AG04449 (cell line): ENCODE measurements at places on chromosomes 5 and 9.
A peak's percentile ranks its signal among the peaks of the same experiment; 100 is the strongest.

DNA sequence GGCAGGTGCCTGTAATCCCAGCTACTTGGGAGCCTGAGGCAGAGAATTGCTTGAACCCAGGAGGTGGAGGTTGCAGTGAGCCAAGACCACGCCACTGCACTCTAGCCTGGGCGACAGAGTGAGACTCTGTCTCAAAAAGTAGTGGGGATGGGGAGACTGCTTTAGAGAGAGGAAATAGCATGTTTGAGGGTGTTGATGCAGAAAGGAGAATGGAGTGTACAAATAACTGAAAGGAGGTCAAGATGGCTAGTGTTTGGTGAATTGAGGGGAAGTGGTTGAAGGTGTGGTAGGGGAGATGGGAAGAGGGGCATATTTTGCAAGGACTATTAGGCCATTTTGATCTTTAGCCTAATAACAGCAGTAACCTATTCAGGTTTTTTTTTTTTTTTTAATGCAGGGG lies 18.2 kb downstream of the TENT2 start:
- no peak for DNase-seq

- no peak for DNase-seq
Observed at GRCh38 chr5:160315968-160316367, 3.6 kb upstream of the CCNJL start.

DNA sequence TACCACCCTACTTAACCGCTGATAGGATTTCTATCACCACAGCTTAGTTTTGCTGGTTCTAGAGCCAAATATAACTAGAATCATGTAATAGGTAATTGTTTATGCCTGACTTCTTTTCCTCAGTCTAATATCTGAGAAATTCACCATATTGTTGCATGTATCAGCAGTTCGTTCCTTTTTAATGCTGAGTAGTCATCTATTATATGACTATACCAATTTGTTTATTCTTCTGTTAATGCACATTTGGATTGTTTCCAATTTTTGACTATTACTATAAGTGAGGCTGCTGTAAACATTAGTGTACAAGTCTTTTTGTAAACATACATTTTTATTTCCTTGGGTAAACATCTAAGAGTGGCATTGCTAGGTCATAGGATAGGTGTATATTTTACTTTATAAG lies 25.9 kb downstream of the CSNK1G3 start:
- no peak for DNase-seq

GRCh38 chr5:14261856-14262611 lies 118.9 kb downstream of the TRIO start:
- DNase-seq: no peak

DNA sequence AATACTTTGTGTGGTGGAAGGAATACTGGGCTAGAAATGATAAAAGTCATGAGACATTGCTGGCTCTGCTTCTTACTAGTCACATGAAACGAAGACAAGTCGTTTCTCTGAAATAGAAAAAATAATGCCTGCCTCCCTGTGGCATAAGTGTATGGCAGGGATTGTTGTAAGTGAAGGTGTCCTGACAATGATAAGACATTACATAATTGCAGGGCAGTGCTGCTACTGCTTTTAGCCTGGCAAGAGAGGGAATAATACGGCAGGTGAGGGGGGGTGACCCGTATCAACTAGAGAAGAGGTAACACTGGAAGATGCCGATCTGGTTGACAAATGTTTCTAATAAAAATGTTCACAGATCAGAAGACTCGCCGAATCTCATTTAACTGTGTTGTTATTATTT lies 314.3 kb downstream of the KIAA0825 start:
- no peak for DNase-seq

GRCh38 chr5:180669661-180670060 lies 20.3 kb upstream of the FLT4 start:
- no peak for DNase-seq

DNA sequence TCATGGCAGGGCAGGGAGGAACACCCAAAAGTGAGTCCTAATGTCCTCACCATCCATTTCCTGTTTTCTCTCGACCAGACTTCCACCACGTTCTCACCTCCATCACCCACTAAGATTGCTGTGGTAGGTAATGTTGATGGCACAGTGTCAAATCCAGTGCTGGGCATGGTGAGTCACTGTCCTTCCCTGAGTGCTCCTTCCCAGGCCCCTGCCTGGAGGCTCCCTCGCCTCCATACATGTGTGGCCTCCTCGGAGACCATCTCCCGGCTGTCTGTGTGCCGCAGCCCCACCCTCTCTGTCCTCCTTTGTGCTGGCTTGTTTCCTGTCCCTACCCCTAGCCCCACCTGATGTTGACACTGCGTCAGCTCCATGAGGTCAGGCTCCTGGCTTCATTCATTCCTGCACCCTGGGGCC lies 177.5 kb downstream of the SYK start:
- DNase-seq: no peak

GRCh38 chr9:91978740-91979414 lies 28.8 kb upstream of the ROR2 start:
- DNase-seq: peak; percentile 87

DNA sequence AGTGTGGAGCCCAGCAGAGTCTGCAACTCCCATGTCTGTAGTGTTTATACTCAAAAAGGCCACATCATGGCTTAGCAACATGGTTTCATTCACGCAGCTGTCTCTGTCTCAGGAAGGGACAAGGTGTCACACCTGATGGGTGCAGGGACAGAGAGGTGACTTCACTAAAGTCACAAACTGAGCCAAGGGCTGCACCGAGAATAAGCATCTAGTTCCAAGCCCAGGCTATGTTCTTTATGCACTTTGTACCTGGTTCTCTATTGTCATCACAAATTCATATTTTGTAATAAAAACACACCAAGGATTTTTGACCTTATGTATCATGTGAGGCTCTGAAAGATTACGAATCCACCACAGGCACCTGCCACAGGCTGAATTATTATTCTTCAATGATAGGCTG lies 64.9 kb upstream of the STK32A start:
- DNase-seq: no peak

DNA sequence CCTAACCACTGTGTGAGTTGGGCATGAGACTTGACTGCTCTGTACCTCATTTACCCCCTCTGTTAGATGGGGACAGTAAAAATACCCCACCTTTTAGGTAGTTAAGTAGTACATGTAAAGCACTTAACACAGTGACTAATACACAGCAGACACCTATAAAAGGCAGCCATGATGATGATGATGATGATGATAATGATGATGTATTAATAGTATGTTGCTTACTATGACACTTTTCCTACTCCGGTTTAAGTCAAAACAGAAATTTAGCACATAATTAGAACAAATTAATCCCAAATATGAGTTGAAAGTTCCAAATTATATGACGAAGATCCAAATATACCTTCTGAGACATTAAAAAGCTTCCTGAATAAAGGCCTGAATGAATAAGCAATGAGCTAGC lies 222.1 kb downstream of the GAPVD1 start:
- no peak for DNase-seq

DNA sequence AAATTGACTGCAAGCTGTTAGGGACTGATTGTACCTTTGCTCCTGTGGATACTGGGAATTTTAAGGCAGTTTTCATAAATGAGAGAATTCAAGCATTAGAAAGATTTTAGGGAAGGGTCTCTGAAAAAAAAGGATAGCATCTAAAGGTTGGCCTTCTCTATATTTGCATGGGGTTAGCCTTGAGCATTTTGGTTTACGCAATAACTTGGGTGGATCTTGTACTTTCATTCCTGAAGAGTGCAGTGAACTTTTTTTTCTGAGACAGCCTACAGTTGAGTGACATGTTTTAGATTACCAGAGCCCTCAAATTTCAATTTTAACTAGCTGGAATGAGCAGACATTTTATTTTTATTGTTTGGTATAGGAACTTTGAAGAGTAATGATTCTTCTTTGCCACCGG lies 91.6 kb upstream of the NR3C1 start:
- DNase-seq: no peak

DNA sequence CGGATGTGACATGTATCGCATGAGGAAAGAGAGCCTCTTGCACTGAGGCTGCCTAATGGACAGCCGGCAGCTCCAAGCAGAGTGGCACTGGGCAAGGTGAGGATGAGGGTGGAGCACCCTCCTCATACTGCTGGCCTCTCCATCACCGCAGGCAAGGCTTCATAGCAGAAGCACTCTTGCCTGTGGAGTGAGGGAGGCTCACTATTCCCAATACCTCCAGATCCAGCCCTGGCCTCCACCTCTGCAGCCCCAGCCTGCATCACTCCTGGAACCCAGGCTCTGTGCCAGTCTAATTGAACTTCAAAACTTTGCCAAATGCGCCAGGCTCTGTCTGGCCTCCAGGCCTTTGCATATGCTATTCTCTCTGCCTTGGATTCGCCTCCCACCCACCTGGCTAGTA lies 29.7 kb upstream of the ARAP3 start:
- no peak for DNase-seq

- DNase-seq: no peak
Observed at GRCh38 chr9:123952641-123953495, 22.9 kb upstream of the DENND1A start.

- DNase-seq: no peak
Observed at GRCh38 chr9:93196096-93197055, 12.4 kb downstream of the WNK2 start.

DNA sequence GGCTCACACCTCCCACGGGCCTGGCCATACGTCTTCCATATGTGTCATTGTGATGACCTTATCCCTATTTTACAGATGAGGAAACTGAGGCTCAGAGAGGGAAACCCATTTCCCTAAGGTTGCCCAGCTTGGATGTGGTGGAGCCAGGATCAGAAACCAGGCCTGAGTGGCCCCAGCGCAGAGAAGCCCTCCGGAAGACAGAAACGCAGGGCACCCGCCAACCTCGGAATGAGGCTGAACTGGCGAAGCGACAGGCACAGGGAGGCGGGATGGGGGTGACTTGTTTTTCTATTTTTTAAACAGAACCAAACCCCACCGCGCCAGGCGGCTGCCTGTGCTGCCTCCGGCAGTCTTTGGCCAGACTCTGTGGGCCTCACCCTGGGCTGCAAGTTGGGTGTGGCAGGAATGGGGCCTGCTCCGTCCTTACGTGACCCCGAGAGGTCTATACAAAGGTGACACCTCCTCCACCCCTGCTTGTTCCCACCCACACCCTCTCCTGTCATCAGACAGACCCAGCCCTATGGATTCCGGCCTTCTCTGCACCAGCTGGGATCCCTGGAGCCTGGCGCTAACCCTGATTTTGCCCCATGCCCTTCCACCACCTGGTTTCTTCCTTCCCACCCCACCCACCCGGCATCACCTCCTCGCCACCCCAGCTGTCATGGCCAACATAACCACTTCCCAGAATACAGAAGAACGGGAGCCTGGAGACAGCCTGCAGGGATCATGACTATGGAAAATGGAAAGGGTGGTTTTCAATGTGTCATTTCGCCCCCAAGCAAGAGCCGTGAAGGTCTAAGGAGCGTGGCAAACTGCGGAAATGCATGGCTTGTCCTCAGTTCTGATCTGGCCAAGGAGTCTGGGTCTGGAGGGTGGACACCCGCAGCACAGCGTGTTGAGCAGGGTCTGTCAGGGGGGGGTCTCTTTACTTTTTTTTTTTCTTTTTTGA lies 23.6 kb downstream of the PLPP7 start:
- no peak for DNase-seq

DNA sequence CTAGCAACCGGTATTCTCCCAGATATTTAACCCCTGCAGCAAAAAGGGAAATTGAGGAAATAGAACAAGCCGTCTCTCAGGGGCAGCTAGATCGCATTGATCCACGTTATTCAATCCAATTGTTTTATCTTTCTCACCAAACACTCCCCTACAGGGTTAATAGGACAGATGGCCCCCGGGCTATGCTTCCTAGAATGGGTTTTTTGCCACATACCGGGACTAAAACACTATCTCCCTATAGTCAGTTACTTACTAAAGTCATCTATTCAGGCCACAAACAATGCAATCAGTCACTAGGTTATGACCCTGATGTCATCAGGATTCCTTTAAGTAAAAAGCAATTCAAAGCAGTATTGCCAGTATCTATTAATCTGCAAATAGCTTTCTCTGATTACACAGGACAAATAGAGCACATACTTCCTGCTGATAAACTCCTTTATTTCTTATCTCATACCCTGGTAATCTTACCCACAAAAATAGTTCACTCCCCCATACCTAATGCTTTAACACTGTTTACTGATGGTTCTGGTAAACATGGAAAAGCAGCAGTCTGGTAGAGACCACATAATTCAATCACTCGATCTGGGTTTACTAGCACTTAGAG lies 159.0 kb downstream of the CPLANE1 start:
- DNase-seq: no peak

DNA sequence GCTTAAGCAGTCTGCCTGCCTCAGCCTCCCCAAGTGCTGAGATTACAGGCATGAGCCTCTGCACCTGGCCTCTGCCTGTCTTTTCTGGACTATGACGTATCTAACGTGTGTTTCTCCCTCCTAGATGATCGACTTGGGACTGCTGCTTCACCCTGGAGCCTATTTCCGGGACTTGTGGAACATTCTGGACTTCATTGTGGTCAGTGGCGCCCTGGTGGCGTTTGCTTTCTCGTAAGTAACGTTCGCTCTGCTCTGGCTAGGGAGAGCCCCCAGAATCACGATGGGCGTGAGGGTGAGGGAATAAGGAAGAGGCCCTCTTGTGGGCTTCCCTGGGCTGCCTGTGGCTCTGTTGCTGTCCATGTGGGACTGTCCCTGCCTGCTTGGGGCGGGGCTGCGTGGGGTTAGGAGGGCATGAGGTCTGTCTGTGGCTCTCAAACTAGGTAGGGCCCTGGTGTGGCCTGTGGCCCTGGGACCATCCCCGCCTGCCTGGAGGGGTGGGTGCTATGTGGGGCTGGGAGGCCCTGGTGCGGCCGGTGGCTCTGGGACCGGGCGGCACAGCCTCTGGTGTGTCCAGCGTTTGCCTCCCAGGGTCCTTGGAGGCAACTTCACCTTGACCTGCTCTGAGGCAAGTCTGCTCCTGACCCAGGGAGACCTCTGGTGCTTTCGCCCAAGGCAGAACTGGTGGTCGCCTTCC lies 171.7 kb downstream of the CACNA1B start:
- DNase-seq: no peak

GRCh38 chr9:6230037-6230780 lies 14.6 kb downstream of the IL33 start:
- DNase-seq: no peak

GRCh38 chr5:164048359-164048926 lies 543.0 kb downstream of the MAT2B start:
- DNase-seq: no peak

- no peak for DNase-seq
Observed at GRCh38 chr5:150672237-150672883, 11.3 kb downstream of the MYOZ3 start.

- no peak for DNase-seq
Observed at GRCh38 chr9:136509549-136509948, 26.7 kb upstream of the SEC16A start.

DNA sequence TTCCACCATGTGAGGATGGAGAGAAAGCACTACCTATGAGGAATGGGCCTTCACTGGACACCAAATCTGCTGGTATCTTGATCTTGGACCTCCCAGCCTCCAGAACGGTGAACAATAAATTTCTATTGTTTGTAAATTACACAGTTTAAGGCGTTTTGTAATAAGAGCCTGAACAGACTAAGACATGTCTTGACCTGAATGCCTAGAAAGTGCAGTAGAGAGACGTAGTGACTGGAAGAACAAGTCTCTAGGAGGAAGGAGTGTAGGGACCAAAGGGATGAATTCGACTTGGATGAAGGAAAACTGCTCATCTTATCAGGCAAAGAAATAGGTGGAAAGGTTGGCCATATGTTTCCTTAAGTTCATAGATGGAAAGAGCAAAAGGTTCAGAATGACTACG lies 309.8 kb upstream of the RGMB start:
- no peak for DNase-seq
